Astrocyte of the spinal cord (primary cell): ENCODE measurements at places on chromosomes 12 and 14.

DNA sequence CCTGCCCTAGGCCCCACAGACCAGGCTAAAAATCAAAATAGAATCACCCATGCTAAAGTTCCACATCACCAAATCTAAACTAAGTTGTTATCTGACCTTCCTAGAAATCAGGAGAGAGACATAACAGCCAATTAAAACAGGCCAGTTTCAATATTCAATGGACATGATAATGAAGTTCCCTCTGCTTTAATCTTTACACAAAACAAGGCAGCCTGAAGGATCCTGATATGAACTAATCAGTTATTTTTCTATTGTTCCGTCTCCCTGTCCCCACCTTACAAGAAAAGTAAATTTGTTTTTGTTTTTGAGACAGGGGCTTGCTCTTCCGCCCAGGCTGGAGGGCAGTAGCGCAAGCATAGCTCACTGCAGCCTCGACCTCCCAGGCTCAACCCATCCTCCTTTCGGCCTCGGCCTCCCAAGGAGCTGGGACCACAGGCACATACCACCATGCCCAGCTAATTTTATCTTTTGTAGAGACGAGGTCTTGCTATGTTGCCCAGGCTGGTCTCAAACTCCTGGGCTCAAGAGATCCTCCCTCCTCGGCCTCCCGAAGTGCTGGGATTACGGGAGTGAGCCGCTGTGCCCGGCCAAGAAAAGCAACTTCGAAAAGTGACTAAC is 5.4 kb upstream of the CEBPE start:
- no peak for DNase-seq

GRCh38 chr12:130573766-130574165 is 142.3 kb downstream of the RIMBP2 start:
- DNase-seq, result no peak

GRCh38 chr14:83638748-83639504 is 1891.0 kb upstream of the FLRT2 start:
- DNase-seq, result no peak

DNA sequence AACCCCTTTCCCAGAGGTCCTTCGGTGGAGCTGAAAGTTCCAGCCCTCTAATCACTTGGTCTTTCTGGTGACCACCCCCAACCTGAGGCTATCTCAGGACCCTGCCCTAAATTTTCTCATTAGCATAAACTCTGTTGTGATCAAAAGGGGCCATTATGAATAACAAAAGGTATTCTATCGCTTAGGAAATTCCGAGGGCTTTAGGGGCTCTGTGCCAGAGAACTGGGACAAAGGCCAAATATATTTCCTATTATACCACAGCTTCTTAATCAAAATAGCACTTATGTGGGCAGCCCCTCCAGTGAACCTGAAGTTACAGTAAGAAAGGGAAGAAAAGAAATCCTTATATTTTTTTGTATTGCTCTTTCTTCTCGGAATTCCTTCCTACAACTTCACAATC is 125.3 kb upstream of the NPAS3 start:
- peak; percentile 12 for DNase-seq

GRCh38 chr12:105927564-105927963 is 211.2 kb downstream of the NUAK1 start:
- DNase-seq, result no peak

GRCh38 chr12:47718531-47718930 is 6.8 kb downstream of the ENDOU start:
- DNase-seq, result no peak

DNA sequence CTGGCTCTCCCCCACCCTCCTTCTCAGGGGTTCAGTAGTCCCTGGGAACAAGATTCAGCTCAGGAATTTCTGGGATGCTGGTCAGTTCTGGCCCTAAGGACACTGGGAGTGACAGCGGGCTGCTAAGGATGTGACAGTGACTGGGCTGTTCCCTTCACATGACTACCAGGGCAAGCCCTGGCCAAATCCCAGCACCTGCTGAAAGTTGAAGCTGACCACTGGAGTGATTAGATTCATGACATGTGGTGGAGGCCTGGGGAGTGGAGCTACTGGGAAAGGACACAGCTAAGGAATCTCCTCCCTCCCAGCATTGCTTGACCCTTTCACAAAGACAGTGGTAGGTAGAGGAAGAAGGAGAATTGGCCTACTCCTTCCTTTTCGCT is 204.9 kb downstream of the DAD1 start:
- DNase-seq, result no peak

DNA sequence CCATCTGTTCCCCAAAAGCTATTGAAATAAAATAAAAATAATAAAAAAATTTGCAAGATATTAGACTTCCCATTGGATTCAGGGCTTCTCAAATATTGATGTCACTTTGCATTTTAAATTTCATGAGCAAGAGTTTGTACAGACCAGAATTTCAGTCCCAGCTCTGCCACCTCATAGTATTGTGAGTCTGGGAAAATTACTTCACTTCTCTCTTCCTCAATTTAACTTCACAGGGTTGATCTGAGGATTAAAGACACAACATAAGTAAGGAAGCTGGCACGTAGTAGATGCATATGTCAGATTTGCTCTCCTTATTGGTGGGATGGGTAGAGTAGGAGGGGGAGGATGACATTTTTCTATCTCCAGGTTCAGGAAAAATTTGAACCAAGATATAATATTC is 32.8 kb downstream of the COX8C start:
- no peak for DNase-seq

- DNase-seq, result no peak
These were observed 1058.4 kb downstream of the LRFN5 start for GRCh38 chr14:42665083-42665482.

- DNase-seq, result no peak
These were observed 526.6 kb upstream of the SEL1L start for GRCh38 chr14:82060219-82060618.
